ENCODE measurements at places on chromosomes 2 and 18. TPM values are rescaled to one million over a fixed set of nuclear protein-coding genes. Genes with fewer than 3 reads are reported as not detected.

IKZF2 gene
- total RNA-seq: 0.09 TPM

MAPK4 gene
- total RNA-seq: 0.14 TPM

ZBTB7C gene
- total RNA-seq: not detected

C1QL2 gene
- 0.28 TPM for total RNA-seq

APCDD1 gene
- total RNA-seq: not detected

SKOR2 gene
- not detected for total RNA-seq

POLR1A gene
- 27.9 TPM for total RNA-seq

C2orf72 gene
- total RNA-seq: 5.3 TPM

MROH2A gene
- not detected for total RNA-seq

MC2R gene
- not detected for total RNA-seq

SIX3 gene
- total RNA-seq: 1.6 TPM

SRD5A2 gene
- total RNA-seq: not detected

CNRIP1 gene
- 2.3 TPM for total RNA-seq

YWHAQ gene
- total RNA-seq: 796 TPM

RTP5 gene
- total RNA-seq: not detected

MREG gene
- total RNA-seq: 5.0 TPM

SERPINB10 gene
- total RNA-seq: not detected

NIFK gene
- total RNA-seq: 59.9 TPM

MYO5B gene
- 12.8 TPM for total RNA-seq

SOX11 gene
- total RNA-seq: not detected

PTPRM gene
- 26.0 TPM for total RNA-seq

IL36A gene
- not detected for total RNA-seq

ERICH2 gene
- not detected for total RNA-seq

MEP1B gene
- total RNA-seq: not detected

CCDC141 gene
- not detected for total RNA-seq

COBLL1 gene
- total RNA-seq: 4.1 TPM

LRRC30 gene
- not detected for total RNA-seq

COL4A4 gene
- total RNA-seq: 3.1 TPM

TTLL4 gene
- 27.5 TPM for total RNA-seq

SP5 gene
- total RNA-seq: not detected

TXNDC2 gene
- total RNA-seq: 0.16 TPM

EXOC6B gene
- 7.2 TPM for total RNA-seq

EHD3 gene
- total RNA-seq: 8.3 TPM
